ENCODE measurements at places on chromosomes 5 and 9.

DNA sequence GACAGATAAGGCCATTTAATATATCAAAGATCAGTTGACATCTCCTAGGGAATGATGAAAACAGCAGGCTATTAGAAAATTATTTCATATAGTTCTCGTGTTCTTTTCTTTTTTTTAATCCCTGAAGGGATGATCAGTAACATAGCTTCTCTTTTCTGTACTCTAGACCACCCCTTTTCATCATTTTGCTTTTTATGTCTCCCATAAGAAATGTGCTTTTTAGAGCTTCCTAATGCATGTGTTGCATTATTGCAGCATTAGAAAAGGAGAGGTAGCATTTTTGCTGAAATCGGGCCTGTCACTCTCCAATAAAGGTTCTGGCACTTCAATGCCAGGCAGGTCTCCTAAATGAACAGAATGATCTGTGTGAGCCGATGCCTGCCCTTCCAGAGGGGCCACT is 143.3 kb downstream of the NTRK2 start:
- no peak for DNase-seq

DNA sequence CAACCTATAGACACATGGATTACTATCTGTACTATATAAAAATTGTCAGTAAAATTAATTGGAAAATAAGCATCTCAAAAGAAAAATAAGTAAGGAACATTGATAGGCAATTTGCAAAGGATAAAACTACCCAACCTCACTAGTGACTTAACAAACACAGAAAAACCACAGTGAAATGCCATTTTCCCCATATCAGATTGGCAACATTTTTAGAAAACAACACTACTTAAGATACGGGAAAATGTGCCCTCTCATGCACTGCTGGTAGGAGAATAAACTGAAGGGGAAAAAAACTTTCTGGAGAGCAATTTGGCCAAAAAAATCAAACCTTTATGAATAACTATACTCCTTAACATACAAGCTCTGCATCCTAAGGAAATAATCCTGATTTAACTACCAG is 254.0 kb downstream of the DEPDC1B start:
- no peak for DNase-seq

DNA sequence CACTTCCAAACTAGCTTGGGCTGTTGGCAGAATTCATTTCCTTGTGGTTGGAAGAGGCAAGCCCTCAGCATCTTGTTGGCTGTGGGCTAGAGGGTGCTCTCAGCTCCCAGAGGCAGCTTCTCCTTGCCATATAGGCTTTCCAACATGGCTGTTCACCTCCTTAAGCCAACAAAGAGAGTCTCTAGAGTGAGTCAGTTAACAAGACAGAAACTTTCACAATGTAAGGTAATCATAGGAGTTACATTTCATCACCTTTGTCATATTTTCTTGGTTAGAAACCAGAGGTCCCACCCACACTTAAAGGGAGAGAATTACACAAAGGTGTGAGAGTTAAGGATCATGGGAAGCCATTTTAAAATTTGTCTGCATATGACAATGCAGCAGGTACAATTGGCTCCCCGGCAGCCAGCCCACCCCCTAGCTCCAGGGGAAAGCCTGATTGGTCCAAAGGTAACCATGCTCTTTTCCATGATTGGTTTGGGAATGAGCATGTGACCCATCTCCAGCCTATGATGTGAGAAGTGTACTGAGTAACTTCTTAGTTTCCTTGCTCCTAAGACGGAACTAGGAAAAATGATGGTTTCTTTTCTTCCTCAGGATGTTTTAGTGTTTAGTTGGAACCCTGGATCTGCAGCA is 109.8 kb upstream of the MSX2 start:
- no peak for DNase-seq

GRCh38 chr9:5549658-5550650 is 39.6 kb downstream of the PDCD1LG2 start:
- DNase-seq = no peak

DNA sequence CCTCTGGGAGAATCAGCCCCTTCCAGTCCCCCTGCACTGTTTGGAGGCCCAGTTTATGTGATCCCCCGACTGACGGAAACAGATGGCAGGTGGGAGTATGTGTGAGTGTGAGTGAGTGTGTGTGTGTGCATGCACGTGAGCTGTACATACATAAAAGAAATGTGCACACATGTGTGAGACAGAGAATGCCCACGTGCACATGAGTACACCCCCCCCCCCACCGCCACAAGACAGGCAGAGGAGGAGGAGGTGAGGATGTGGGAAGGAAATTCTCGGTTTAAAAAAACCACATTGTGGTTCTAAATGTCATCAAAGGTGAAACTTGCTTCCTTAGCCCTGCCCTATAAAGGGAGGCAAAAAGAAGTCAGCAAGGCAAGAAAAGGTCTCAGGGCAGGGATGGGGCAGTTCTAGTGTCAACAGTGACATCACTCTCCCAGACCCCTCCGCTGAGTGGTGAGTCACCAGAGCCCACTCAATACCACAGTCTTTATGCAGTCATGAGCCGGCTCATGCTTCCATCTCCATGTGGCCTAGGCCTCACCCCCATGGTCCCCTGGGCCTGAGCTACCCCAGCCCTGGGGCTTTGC is 79.2 kb upstream of the HSPA9 start:
- no peak for DNase-seq

DNA sequence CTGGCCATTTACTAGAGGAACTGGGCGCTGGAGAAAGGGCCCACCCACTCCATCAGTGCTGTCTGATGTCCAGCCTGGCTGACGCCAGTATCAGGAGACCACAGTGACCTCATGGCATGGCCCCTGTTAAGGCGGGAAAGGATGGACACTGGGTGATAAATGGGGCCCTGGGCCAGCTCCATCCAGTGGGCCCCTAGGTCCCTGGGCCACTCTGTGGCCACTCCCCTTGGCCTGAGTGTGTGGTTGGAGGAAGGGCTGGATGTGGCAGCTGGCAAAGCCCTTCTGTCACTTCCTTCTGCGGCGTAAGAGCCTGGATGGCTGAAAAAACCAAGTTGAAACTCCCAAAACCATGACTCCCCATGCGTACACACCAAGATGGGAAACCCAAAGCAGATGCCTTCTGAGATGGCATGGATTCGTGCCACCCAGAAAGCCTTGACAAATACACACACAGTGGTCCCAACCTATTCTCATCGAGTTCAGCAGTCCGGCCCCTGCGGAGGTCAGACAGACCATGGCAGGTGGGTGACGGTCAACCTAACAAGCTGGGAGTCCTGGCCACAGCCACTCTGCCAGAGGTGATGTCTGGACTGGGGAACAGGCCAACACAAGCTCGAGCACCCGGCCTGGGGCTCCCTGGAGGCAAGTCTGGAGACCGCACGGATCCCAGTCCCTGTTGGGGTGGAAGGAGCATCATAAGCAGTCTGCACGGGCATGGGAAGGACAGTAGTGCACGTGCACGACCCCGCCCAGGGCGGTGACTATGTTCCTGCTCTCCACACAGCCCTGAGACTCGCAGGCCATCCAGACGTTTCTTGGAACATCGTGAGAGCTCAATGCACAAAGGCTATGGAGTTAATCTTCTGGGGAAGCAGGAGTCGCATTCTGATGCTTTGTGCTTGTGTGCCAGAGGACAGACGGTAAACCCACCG is 45.2 kb upstream of the NOTCH1 start:
- no peak for DNase-seq

DNA sequence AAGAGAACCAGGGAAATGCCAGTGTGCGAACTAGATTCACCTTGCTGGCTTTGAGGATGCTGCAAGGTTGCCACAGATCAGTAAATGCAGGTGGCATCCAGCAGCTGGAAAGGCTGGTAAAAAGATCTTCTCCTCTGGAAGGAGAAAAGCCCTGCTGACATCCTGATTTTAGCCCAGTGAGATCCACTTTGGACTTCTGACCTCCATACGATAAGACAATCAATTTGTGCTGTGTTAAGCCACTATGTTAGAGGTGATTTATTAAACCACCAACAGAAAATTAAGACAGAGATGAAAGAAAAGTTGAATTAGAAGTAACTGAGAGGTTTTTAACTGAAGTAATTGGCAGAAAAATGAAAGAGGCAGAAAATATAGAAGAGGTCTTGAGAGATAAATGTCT is 283.8 kb upstream of the CDH12 start:
- no peak for DNase-seq

Data from LNCaP clone FGC (cell line).